ENCODE measurements at places on chromosomes 5 and 9. TPM values are rescaled to one million over a fixed set of nuclear protein-coding genes. Genes with fewer than 3 reads are reported as not detected.

DNA sequence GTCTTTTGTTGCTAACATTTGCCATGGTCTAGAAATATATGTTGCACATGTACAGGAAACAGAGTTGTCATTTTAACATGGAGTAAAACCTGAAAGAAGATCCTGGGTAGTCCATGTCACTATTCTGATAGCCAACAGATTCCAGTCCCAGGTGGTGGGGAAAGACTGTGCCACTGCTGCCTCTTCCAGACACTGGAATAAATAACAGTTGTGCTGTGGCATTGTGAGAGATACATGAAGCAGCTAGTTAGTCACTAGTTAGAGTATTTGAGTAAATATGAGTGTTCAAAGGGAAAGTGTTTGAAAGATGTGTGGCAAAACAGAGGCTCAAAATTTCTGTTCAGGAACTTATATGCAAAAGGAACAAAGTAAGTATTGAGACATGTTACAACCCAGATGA is 1408.3 kb downstream of the EFNA5 start:
- no peaks in the 10 kb centered on the region for H3K36me3 ChIP-seq
- no peaks in the 10 kb centered on the region for H3K27me3 ChIP-seq
- H3K4me3 ChIP-seq: no peak overlapping the region
- DNase-seq: no peak
- no peak overlapping the region for H3K27ac ChIP-seq
- H3K4me1 ChIP-seq: no peaks in the 10 kb centered on the region

- no peaks in the 10 kb centered on the region for H3K27me3 ChIP-seq
- no peak overlapping the region for H3K27ac ChIP-seq
- DNase-seq: no peak
- H3K4me1 ChIP-seq: no peaks in the 10 kb centered on the region
- H3K4me3 ChIP-seq: no peak overlapping the region
These were observed 82.9 kb upstream of the NTRK2 start for GRCh38 chr9:84586662-84587061.

DNA sequence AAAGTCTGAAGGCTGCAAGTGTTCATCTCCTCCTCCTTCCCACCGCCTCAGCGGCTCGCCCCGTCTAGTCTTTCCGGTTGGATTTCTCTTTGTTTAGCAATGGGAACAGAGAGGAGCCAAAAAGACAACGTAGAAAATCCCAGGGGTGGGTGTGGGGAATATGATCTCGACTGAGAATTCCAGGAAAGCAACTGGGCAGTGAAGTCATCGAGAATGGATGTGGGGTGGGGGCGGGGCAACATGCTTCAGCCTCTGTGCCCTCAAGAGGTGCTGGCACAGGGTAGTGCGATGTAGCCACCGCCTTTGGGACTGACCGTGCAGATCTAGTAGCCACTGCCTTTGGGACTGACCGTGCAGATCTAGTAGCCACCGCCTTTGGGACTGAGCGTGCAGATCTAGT is 12.9 kb downstream of the MSX2 start:
- no peaks in the 10 kb centered on the region for H3K27me3 ChIP-seq
- H3K4me1 ChIP-seq: no peaks in the 10 kb centered on the region
- no peak for DNase-seq
- no peaks in the 10 kb centered on the region for H3K36me3 ChIP-seq
- no peak overlapping the region for H3K4me3 ChIP-seq

DNA sequence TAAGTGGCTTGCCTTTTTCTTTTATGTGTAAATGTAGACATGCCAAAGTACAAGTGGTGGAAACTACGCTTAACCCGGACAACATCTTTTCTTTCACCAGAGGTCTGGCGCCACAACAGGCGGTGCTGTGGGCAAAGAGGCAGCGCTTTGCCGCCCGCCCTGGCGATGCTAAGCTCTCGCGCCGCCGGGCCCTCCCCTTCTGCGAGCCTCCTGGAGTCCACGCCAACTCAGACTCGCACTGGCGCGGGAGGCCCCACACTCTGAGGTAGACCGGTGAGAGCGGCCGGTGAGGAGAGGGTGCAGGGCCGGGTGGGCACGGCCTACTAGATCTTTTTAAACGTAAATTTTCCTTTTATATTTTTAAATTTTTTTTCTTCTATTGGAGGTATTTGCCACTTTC is 2253.1 kb upstream of the C9orf72 start:
- no peak overlapping the region for H3K4me3 ChIP-seq
- no peaks in the 10 kb centered on the region for H3K4me1 ChIP-seq
- no peak overlapping the region for H3K27ac ChIP-seq
- H3K27me3 ChIP-seq: no peaks in the 10 kb centered on the region
- no peaks in the 10 kb centered on the region for H3K36me3 ChIP-seq
- DNase-seq: no peak

Gene TEK
- 4.0 TPM for total RNA-seq

GRCh38 chr5:886716-887325 is 5.8 kb downstream of the BRD9 start:
- no peak for DNase-seq
- H3K36me3 ChIP-seq: no peaks in the 10 kb centered on the region
- H3K4me3 ChIP-seq: no peak overlapping the region
- no peak overlapping the region for H3K27ac ChIP-seq

Gene SLC36A2
- total RNA-seq: not detected

DNA sequence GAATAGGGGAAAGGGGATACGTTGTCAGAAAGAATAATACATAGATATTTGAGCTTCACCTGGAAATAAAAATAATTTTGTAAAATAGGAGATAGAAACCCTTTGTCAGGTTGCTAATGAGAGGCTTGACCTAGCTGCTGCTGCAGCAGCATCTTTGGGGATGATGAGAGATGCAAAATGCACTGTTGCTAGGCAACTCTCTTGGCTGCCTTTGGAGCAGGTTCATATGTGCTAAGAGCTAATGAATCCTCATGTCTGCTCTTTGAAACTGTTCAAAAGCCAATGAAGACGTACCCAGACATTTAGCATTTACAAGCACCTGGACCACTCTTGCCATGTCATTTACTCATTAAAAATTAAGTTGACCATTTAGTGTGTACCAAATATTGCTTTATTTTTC is 121.7 kb downstream of the FOCAD start:
- H3K4me1 ChIP-seq: no peaks in the 10 kb centered on the region
- no peak for DNase-seq
- no peaks in the 10 kb centered on the region for H3K27me3 ChIP-seq
- H3K4me3 ChIP-seq: no peak overlapping the region
- H3K27ac ChIP-seq: no peak overlapping the region
- no peaks in the 10 kb centered on the region for H3K36me3 ChIP-seq
